Glutamatergic neuron (in vitro differentiated cells): ENCODE measurements at places on chromosomes 1 and 21.
A peak's percentile ranks its signal among the peaks of the same experiment; 100 is the strongest.

GRCh38 chr1:227335242-227336020 is 17.1 kb upstream of the CDC42BPA start:
- DNase-seq, result no peak

- DNase-seq, result no peak
Measured at GRCh38 chr21:21813289-21813688, 815.1 kb downstream of the NCAM2 start.

- no peak for DNase-seq
Measured at GRCh38 chr1:31354283-31354682, 18.6 kb downstream of the FABP3 start.

DNA sequence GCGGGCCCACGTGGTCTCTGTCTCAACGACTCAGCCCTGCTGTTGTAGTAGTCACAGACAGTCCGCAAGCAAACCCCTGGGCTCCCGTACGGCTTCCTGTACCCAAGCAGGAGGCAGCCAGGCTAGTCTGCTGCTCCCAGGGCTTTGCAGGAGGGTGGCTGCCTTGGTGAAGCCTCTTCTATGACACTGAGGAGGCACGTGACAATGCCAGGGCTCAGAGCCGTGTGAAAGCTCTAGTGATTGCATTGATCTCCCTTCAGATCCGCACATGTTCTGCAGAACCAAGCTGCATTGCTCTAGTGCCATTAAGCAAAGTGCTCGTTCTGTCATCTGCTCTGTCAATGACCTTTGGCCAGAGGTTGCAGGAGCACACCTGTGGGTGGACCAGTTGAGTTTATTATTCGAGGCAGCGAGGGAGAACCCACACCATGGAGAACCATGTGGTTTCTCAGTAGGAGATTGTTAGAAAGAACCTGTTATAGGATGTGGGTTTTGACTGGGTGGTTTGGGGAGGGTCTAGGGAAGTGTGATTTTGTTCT is 18.0 kb downstream of the UMODL1 start:
- DNase-seq, result no peak

DNA sequence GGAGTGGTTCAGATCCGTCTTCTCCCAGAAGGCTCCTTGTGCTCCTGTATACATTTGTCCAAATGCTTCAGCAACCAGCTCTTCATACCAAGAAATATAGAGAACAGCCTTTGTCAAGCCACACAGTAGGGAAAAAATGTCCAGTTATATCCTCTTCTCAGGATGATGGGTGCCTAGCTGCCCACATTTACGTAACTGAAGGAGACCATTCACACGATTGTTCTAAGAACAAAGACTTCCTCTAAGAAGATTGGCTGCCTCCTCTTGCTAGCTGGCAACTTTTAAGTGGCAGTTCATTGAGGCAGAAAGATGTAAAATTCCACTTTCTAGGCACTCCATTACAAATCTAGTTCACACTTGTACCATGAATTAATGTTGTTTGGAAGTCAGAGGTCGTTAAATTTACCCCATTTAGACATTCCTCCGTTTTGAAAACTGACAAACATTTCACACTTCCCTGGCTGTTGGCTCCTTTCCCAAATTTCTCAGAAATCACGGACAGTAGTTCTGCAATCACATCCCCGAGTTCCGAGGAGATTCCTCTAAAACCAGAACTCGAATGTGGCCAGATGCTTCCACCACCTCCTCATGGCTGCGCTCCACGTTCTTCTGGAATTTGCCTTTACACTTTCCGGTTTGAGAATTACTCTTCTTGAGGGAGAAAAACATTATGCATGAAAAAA is 45.6 kb upstream of the CSF1 start:
- DNase-seq, result no peak

- DNase-seq, result no peak
Measured at GRCh38 chr1:201741763-201742342, 87.1 kb upstream of the IPO9 start.

DNA sequence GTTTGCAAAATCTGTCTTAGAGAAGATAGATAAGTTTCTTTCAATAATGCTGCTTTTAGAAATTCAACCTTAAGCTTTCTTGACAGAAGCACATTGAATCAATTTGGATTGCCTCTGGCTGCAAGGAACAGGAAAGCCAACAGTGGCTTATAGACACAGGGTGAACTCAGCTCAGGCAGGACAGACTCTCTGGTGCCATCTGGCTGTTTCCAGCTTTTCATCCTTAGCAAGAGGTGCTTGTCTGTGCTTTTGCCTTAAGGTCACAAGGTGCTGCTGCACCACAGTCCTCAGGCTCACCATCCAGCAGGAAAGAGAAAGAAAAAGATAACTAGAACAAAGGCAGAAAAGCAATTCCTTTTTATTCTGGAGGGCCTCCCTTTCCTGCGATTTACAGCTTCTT is 93.7 kb upstream of the ETS2 start:
- peak; percentile 24 for DNase-seq

DNA sequence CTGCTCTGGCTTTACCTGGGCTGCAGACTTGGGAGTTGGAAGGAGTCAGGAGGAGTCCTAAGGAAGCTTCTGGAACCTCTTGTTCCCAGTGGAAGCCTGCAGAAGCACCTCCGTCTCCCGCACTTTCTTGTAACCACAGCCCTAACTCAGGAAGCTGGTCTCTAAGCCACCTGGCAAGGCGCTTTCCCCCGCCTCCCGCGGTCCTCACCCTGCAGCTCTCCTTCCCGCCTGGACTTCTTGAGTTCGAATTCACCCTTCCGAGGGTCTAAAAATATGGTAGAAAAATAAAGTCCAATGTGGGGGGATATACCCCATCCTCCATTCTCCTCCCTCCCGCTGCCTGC is 15.1 kb downstream of the PAX7 start:
- DNase-seq, result no peak
